ENCODE measurements at places on chromosomes 4 and X.

DNA sequence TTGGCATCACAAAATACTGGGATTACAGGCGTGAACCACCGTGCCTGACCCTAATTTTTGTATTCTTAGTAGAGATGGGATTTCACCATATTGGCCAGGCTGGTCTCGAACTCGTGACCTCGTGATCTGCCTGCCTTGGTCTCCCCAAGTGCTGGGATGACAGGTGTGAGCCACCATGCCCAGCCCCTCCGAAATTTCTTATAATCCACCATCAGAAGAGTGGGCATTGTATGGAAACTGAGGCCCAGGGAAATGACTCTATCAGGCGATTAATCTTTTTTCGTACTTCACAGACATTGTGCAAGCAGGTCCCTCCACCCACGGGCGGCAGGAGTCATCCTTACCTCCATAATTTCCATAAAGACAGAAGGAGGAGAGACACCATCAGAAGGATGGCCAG is 16.0 kb downstream of the CRLF2 start:
- DNase-seq: no peak

DNA sequence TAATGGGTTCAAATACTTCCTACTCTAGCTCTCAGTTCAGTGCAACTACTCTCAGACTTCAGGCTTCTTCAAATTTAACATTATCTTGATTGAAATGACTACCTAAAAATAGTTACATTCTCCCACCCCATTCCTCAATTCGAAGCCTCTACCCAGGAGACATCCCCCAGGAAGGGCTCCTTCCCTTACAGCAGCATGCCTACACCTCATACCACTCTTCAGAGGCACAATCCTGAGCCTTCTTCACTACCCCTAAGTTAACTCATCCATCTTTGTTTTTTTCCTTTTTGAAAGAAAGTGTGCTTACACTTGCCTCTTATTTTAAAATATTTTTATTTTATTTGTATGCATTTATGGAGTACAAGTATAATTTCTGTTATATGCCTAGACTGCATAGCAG is 17.2 kb upstream of the PRSS48 start:
- DNase-seq: no peak

DNA sequence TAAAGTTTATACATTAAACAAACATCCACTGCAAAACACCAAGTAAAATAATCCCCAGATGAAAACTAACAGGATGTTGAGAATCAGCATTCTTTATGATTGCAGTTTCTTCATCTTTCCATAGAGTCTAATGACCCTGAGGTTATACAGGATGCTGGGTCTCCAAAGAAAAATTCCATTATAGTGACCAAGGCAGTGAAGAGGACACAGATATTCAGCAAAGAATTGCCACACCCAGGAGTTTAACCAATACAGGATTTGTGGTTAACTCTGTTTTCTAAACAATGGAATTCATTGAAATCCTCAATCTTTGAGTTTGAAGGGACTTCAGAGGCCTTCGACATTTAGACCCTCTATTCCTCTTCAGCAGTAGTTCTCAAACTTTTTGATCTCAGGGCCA is 76.2 kb upstream of the ESX1 start:
- DNase-seq: no peak

- DNase-seq: no peak
Measured at GRCh38 chr4:145823743-145824142, 114.9 kb downstream of the ZNF827 start.

DNA sequence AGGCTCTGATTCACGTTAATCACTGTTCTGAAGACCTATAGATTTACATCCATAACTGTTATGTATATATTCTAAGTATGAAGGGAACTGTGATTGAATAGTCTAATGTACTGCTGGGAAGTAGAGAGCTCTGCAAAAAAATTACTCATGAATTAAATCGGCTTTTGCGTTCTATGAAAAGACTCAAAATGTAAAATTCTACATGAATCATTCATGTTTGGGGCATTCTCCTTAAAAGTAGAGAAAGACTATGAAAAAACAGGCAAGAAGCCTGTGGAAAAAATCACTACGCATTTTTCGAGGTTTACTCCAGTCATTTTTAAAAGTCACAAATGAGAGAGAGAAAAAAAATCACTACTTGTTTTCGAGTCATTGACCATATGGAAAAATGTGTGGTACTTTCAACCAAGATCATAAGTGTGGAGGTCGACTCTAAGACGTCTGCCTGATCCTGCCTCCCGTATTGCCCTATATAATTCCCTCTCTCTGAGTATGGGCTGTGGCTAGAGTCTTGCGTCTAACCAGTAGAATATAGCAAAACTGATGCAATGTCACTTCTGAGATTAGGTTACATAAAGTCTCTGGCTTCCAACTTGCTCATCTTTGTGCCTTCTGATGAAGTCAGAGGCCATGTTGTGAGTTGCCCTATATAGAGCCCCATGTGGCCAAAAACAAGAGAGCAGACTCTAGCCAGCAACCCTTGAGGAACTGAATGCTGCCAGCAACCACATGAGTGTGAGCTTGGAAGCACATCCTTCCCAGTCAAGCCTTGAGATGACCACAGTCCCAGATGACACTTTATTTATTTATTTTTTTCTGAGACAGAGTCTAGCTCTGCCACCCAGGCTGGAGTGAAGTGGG is 32.1 kb upstream of the VEGFD start:
- no peak for DNase-seq

GRCh38 chr4:158578476-158578875 is 56.8 kb downstream of the RXFP1 start:
- DNase-seq: peak; percentile 37

DNA sequence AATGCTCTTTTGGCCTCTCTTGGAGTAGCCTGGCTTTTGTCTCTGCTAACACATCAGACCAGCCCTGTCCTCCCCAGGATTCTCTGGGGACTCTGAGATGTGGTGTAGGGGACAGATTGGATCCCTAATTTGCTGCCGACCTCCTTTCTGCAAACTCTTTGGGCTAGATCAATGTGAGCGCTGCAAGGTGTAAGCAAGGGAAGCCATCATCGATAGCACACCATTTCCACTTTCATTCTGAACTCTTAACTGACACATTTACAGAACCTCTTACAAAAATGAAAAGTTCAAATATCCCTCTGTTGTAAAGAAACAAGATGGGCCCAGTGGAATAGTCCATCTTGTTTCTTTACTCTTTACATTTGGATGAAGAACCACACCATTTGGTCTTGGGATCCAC is 46.6 kb downstream of the PGRMC2 start:
- DNase-seq: no peak

DNA sequence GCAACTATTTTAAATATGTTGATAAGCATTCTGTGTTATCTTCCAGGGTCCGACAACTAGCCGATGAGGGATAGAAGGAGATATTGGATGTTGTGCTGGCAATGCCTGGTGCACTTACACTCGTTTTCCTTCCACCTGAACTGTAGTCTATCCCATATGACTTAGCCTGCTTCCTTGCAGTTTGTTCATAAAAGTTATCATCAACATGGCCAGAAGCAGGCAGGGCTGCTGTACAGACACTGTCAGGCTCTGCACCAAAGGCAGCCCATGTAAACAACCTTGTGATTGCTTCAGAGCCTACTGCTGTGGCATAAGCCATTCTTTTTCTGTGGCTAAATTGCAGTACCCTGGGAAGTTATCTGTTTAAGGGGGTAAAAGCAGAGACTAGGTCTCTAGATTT is 1.6 kb downstream of the MAPK10 start:
- no peak for DNase-seq

GRCh38 chrX:71540801-71541200 is 7.9 kb downstream of the OGT start:
- no peak for DNase-seq

DNA sequence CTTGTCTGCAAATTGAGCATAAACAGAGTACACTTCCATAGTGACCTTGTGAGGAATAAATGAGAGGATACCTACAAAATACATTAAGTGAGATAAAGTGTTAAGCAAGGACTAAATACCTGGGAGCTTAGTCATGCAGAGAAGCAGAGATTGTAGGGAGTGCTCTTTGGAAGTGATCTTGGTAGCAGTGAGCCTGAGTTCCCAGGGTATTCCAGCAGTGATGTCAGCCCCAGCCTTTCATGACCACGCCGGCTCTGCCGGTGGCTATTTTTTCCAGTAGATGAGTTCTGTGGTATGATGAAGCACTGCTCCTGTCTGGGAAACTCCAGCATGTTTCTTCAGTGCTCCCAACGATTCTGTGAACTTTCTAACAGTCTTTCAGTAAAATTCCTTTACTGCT is 391.5 kb upstream of the IGFBP7 start:
- DNase-seq: no peak

DNA sequence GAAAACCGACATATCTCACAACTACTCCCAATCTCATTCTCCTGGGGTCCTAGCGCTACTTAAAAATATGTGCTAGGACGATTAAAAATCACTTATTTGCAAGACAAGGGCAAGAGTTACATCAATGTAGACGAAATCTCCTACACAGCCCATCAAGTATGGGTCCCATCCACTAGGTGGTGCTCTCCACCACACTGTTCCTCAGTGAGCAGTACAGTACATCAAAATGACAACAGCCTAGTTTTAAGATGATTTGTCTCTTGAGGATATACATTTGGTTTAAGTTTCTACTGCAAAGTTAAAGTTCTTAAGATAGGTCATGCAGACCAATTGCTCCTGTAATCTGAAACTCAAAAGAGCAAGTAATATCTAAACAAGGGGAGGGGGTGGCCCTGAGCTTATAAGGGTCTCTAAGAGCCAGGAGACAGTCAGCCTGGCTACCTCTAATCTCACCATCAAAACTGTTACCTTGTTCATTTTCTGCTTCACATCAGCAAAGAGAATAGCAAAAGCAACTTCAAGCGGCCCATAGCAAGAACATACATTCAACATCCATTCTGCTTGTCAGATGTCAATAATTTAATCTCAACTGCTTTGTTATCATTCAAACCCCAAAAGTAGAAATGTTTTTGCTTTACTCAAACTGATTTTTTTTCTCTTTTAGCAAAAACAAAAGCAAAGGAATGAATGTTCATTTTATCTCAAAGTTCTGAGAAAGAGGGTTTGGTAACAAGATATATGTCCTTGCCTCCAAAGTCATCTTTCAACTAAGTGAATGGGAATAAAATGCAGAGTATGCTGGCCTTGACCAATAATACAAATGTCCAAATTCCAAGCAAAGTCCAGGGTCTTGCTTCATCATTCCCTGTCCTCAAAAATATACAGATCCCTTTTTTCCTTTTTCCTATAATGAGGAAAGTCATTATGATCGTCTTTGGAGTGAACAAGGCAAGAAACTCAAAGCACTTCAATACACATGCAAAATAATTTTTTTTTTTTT is 53.1 kb downstream of the STX18 start:
- peak; percentile 85 for DNase-seq

- DNase-seq: no peak
Measured at GRCh38 chrX:38939067-38939466, 137.8 kb downstream of the MID1IP1 start.

- no peak for DNase-seq
Measured at GRCh38 chr4:129883996-129884395, 788.0 kb downstream of the C4orf33 start.

GRCh38 chr4:110678517-110679227 is 55.8 kb upstream of the PITX2 start:
- no peak for DNase-seq

- no peak for DNase-seq
Measured at GRCh38 chr4:102064747-102065442, 274.4 kb downstream of the BANK1 start.

- no peak for DNase-seq
Measured at GRCh38 chr4:53744446-53745160, 153.3 kb upstream of the LNX1 start.

DNA sequence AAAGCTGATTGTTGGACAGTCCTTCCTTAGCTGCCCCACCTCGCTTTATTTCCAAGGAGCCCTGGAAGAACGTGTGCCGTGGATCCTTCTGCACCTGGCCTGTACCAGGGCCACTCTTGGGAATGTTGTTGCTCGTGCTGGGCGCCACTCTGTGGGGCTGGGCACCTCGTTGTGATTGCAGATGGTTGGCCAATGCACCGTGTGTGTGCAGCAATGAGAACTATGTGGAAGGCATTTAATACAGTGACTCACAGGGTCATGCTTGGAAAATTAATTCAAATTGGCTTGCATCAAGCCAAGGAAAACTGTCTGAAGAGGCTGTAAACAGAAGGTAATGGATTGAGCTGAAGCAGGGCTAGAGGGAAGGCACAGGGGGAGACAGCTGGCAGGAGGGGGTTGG is 37.0 kb upstream of the CD99L2 start:
- DNase-seq: no peak

DNA sequence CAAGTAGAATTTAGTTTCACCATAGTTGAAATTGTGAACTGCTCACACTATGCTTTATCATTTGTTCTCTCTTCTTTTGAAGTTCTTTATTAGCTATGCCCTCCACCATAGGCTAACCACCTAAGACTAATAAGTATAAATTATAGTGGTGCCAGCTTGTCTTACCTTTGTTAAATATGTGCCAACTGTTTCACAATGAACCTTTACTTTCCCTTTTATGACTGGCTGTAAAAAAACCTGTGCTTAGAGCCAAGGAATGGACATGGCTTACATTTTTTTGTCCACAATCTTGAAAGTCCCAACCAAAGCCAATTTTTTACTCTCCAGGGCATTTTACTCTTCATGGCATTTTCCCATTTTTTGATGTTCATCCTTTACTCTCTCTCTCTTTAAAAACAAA is 123.5 kb upstream of the LEF1 start:
- no peak for DNase-seq

- no peak for DNase-seq
Measured at GRCh38 chr4:178136736-178137345, 694.6 kb upstream of the AGA start.

GRCh38 chr4:73258436-73258685 is 237 bp downstream of the ANKRD17 start:
- no peak for DNase-seq

DNA sequence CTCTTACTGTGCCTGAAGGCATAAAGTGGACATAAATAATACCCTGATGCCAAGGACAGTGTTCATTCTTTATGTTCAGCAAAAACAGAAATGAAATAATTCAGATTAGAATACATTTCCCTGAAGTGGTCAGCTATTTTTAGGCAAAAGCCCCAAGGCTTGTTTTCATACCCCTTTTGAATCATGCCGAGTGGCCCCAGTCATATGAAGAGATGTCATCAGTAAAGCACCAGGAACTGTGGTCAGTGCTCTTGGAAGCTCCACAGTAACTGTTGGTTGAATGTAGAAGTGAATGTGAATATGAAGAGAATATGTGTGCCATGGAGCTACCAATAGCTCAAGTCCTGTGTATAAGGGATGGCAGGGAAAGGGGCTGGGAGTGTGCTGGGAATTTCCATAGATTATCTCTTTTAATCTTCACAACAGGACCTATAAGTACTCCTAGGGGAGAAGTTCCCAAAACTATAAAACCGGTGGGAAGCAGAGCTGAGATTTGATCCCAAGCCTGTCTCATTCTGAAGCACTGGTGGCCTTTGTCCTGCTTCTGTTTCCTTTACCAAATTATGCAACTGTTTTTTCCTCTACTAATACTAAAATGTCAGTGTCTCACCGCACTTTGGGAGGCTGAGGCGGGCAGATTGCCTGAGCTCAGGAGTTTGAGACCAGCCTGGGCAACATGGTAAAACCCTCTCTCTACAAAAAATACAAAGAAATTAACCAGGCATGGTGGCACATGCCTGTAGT is 52.6 kb downstream of the FNIP2 start:
- DNase-seq: peak; percentile 97

GRCh38 chr4:132540268-132540667 is 608.8 kb upstream of the PCDH10 start:
- DNase-seq: no peak

All from suppressor macrophage treated with lipopolysaccharide for 1 hour (primary cell).